Activated naive CD8-positive, alpha-beta T cell treated with anti-CD3 and anti-CD28 coated beads, Interleukin-2, amount 10 ng/mL, durations not matched to agents 7 days and 5 days (primary cell): ENCODE measurements at places on chromosomes 7 and 10. TPM values are rescaled to one million over a fixed set of nuclear protein-coding genes. Genes with fewer than 3 reads are reported as not detected.

EGFR gene
- total RNA-seq: not detected

GRB10 gene
- total RNA-seq: 1.4 TPM

WEE2 gene
- total RNA-seq: not detected

PRKCQ gene
- total RNA-seq: 61.2 TPM

ABCB1 gene
- total RNA-seq: 30.8 TPM

PKD1L1 gene
- total RNA-seq: 0.17 TPM

KIAA1549 gene
- total RNA-seq: 1.1 TPM

PRSS37 gene
- not detected for total RNA-seq

VWC2 gene
- total RNA-seq: not detected

VAX1 gene
- not detected for total RNA-seq

LIPF gene
- not detected for total RNA-seq

HOXA4 gene
- total RNA-seq: 0.53 TPM

ATP6V0A4 gene
- not detected for total RNA-seq
